Inflammatory macrophage treated with lipopolysaccharide for 4 hours (primary cell): ENCODE measurements at places on chromosomes 7 and 10.

DNA sequence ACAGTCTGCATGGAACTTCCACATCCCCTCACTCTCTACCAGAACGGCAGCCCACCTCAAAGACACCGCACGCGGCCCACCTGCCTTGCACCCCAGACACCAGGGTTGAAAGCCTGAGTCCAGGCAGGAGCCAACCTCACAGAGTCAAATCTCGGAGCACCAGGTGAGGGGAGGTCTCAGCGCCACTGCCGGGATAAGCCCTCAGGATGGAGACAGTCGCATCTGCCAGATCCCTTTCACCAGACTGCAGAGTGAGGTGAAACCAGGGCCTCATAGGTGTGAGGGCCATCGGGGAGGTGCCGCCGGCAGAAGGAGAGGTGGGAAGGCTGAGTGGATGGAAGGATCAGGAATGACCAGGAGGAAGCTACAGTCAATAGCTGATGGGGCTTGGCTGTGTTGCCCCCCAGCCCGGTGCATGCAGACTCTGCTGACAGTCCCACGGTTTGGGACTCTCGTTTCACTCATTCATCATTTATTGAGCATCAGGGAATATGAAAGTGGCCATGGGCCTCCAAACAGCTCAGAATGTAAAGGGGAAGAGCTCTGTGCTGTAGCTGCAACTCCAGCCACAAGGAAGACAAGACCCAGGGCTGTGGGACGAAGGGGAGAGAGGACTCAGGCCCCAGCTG lies 315.0 kb downstream of the PTPRN2 start:
- no peak for DNase-seq

GRCh38 chr10:71263376-71263775 lies 51.0 kb downstream of the UNC5B start:
- no peak for DNase-seq

GRCh38 chr10:76640806-76641205 lies 996.8 kb downstream of the KCNMA1 start:
- no peak for DNase-seq

GRCh38 chr10:133204226-133205015 lies 25.6 kb upstream of the UTF1 start:
- DNase-seq, result no peak

GRCh38 chr10:11849911-11850310 lies 26.8 kb downstream of the PROSER2 start:
- DNase-seq, result peak; percentile 74

DNA sequence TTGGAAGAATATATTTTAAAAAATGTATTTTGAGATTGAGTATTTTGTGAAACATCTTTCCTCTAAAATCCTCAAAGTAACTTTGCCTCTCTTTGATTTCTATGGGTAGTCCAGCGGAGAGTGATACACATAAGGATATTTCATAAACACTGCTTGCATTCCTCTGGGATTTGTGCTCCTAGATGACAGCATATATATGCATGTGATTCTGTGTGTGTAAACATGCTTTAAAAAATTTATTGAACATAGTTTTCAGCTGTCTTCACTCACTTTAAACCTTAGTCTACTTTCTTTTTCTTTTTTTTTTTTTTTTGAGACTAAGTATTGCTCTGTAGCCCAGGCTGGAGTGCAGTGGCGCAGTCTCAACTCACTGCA lies 84.6 kb downstream of the KAT6B start:
- DNase-seq, result no peak

GRCh38 chr10:71090330-71090729 lies 122.0 kb upstream of the UNC5B start:
- DNase-seq, result no peak

DNA sequence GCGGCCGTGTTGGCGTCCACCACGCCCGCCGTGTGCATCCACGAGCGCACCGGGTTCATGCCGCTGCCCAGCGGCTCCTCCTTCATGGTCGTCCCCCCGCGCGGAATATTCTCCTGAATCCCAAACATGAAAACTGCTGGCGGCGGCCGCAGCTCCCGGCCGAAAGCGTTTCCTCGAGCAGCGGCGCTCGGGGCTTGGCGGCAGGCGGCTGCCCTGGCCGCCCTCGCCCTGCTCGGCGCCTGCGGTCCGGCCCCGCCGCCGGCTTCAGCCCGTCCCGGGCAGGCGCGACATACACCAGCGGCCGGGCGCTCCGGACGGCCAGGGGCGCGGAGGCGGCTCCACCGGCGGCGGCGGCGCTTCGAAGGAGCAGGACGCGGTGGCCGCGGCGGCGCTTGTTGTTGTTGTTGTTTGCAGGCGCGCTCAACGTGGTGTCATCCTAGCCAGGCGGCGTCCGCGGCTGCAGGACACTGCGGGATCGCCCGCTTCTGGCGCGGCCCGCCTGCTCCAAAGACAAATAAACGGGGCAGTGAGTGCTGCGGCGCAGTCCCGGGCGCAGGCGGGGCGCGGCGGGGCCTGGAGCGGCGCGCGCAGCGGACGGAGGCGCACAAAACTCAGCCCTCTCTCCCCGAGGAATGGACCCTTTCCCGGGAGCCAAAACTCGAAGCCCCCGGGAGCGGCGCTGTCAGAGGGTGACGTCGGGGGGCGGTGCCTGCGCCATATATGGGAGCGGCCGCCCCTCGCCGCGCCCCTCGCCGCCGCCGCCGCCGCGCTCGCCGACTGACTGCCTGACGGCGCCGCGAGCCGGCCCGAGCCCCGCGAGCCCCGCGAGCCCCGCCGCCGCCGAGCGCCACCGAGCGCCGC lies at the start of gene EBF3:
EBF3 (minus strand) TSS at position 634 of the 861 bp plus-strand sequence; CDS start at position 128, 506 bp downstream.
- DNase-seq, result peak; percentile 30

DNA sequence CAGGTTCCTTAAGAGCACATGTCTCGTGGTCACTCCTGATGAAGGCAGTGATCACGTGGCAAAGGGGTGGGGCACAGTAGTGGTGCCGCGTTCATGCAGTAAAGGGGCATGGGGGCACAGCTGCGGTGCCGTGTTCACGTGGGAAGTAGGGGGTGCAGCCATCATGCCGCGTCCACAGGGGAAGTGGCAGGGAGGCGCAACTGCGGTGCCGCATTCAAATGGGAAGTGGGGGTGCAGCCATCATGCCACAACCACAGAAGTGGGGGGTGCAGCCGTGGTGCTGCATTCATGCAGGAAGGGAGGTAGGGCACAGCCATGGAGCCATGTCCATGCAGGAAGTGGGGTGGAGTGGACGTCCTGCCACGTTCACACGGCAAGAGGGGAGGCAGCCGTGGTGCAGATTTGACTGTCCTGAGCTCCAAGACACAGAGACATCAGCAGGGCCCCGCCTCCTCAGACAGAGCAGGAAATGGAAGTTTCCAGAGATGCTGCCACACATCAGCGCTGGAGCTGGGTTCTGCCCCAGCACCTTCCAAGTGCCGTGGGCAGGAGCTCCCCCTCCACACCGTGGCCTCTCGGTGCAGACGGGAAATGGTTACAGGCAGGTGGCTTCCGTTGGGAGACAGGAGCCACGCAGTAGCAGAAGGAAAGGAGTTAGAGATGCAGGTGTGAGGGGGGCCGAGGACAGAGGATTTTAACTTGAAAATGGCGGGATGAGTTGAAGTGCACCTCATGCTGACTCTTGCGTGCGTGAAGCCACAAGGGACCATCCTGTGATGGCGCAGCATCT lies 95.0 kb upstream of the DDC start:
- peak; percentile 21 for DNase-seq

DNA sequence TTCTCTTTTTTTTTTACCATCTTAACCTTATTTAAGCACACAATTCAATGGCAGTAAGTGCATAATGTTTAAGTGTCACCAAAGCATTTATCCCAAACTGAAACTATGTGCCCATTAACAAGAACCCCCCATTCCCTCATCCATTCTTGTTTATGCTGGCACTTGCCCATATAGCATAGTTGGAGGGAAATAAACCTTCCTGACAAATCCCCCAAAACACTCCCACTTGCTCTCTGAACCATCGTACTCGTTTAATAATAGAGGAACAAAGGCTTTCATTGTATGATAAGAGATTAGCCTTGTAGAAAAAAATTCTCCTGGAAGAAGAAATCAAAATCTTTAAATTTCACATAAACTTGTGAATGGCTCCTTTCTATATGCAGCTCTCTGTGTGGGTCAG lies 26.4 kb upstream of the KCNMA1 start:
- DNase-seq, result no peak

DNA sequence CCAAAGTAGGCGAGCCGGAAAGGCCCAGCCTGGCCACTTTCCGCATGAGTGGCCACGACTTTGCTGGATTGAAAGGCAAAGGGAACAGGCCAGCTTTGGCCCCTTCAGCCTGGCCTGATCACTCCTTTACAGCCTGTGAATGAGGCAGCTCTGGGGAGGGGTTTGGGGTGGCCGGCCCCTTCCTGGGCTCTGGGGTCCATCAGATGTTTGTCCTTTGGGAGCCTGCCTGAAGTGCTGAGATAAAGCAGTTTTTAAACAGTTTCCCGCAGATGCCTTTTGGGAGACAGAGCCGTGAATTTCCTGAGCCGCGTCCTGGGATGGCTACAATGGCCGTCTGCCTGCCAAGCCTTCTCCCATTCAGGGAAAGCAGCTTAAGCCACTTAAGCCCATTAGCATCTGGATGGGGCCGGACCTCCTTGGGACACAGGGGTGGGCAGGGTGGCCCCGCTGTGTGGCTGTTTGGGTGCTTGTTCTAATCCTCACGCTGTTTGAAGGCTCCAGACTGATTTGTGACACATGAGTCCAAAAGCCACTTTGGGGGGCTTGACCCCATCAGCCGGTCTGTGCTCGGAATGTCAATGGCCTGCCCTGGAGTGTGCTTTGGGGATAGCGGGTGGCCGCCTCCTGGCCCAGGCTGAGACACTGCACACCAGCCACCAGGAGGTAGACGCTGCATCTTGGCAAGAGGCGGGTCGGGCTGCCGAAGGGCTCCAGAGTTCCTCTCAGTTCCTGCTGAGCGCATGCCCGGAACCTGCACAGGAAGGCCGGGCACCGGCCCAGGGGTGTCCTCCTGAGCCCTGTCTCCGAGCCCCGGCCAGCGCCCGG lies 38.9 kb downstream of the NKX6-2 start:
- no peak for DNase-seq

- DNase-seq, result no peak
These were observed 36.9 kb upstream of the GSDME start for GRCh38 chr7:24793982-24794648.

DNA sequence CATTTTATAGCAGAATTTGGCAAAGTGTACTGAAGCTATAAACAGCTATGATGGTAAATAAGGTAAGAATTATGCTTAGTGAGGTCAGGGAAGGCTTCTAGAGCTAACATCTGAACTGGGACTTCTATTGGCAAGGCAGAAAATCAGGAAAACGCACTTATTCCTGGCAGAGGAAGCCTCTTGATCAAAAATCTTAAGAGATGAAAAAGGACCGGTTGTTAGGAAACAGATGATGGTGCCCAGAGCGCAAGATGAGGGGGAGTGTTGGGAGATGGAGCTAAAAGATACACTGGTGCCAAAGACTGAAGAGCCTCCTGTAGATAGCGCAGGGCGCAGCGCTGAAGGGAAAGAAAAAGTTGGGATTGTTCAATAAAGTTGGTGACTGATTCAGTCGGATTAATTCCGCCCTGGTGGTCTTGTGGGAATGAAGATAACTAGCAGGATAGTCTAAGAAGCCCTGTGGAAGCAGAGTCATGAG lies 550 bp upstream of the CALU start:
- DNase-seq, result no peak

GRCh38 chr7:93018716-93019115 lies 99.1 kb downstream of the SAMD9 start:
- DNase-seq, result no peak

DNA sequence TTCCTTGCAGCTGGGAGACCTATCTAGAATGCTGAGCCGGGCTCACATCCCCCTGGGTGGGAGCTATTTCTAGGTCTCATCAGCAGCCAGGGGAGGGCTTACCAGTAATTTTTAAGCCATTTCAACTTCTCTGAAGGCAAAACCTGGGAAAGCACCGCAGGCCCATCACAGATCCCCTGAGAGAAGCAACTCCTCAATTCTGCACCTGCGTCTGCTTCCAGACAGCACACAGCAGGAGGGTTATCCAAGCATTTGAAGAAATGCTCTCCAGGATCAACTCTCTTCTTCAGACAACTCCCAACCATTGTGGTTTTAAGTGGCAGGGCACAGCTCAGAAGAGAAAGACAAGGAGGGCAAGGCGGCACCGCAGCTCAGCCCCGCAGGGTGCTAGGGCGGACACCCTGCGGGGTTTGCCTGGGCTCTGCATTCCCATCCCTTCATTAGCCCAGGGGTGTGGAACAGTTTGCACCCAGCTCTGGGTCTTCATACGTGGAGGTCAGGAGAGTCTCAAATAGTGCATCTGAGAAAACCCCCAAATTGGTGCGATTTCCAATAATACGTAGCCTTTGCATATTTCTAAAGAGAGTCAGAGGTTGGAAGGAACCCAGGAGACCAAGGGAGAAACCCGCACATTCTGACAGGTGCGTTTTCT lies 618.7 kb downstream of the DNAJB6 start:
- DNase-seq, result no peak

GRCh38 chr10:64037071-64037661 lies 516.0 kb downstream of the REEP3 start:
- no peak for DNase-seq

DNA sequence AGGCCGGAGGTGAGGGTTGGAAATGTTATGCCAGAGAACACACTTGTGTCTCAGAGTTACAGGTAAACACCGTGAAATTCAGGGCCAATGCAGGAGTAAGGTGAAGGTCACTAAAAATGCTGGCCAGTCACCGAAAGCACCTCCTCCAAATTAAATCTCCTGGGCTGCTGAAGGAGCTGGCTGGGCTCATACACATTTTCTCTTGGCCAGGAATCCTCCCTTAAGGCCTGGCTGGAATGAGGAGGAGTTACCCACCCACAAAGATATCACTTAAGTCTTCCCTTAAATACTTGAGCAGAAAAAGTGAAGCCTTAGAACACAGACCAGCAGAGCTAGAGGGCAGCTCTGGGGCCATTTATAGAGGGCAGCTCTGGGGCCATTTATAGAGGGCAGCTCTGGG lies 46.3 kb downstream of the HTRA1 start:
- DNase-seq, result no peak

GRCh38 chr7:47091141-47091540 lies 490.8 kb downstream of the TNS3 start:
- DNase-seq, result no peak

GRCh38 chr10:75770626-75771081 lies 339.2 kb downstream of the LRMDA start:
- DNase-seq, result no peak

DNA sequence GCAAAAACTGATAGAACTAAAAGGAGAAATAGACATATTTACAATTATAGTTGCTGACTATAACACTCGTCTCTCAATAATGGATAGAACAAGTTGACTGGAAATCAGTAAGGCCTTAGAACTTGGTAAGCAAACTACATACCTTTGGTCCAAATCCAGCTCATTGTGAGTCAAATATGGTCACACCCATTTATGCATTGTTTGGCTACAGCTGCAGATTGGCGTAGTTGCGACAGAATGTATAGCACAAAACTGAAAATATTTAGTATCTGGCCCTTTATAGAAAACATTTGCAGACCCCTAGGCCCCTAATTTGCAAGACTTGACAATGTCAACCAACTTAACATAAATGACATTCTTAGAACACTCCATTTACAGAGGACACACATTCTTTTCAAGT lies 103.6 kb upstream of the EGR2 start:
- no peak for DNase-seq

- DNase-seq, result peak; percentile 23
These were observed 18.4 kb upstream of the AKR1B10 start for GRCh38 chr7:134509010-134509409.
